ENCODE measurements at places on chromosomes 7 and 10.

GRCh38 chr7:98420966-98421612 is 20.2 kb upstream of the BAIAP2L1 start:
- DNase-seq, result peak; percentile 88

DNA sequence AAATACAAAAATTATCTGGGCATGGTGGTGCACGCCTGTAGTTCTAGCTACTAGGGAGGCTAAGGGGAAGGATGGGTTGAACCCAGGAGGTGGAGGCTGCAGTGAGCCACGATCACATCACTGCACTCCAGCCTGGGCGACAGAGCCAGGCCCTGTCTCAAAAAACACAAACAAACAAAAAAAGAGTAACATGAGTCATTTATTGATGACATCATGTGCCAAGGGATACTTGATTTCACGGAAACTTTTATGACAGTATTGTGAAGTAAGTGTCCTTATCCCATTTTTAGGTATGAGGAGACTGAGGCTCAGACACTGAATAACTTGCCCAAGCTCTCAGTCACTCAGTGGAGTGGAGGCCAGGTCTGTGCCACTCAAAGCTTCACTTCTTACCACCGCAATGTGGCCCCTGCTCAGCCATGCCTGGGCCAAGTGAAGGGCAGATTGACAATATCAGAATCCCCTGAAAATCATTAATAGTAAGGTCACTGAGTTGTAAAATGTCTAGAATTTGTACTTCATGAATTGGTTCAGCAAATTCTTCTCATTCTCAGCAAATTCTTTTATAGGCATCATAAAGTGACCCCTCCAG is 36.5 kb downstream of the EMX2 start:
- no peak for DNase-seq

DNA sequence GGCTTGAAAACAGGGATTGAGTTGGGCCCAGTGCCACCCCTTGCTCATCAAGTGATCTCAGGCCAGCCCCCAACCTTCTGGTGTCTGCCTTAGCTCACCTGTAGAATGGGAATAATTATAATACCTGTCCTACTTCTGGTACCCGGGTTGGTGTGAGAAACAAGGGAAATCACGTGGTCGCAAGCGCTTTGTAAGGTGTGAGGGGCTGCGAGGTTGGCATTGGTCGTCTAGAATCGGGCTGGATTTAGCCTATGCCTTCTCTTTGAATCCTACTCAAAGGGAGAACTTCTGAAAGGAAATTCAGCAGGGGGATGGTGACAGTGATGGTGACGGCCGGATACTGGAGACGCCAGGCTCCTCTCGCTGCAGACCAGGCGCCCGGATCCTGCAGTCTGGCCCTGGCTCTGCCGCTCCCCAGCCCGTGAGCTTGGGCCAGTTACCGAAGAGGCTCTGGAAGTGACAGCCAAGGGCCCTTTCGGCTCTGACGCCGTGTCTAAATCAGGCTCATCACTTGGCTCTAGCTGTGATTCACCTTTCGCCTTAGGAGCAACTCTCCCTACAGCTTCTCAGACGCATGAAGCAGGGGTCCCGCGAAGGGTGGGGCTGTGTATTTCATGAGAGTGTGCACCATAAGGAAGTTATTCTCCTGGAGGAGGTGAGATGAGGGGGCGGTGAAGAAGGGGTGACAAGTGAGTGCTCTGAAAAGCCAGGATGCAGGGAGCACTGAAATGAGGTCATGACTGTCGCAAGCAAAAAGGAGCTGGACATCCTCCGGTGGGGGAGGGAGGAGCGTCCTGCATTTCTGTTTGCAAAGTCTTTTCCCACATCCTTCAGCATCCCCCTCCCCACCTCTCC is 4.0 kb upstream of the CREB5 start:
- no peak for DNase-seq

GRCh38 chr10:62946278-62946677 is 130.1 kb upstream of the EGR2 start:
- DNase-seq, result no peak

DNA sequence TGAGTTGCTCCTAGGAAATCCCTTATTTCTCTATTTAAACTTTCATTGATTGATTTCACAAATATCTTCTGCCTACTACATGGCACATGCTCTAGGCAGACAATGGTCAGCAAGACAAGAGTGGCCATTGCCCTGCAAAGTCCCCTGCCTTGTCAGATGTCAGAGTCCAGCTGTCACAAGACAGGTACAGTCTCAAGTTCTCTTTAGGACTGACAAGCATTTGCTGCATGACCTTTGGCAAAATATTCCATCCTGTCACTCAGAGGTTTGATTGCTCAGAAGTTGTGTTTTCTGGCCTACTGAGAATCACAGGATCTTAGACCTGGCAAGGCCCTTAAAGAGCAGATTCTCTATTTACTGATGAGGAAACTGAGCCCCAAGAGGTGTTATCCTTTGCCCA is 322.3 kb upstream of the NFE2L3 start:
- DNase-seq, result no peak

- peak; percentile 89 for DNase-seq
Observed at GRCh38 chr7:100119970-100120732, 717 bp downstream of the CNPY4 start.

- DNase-seq, result peak; percentile 65
Observed at GRCh38 chr10:90751107-90751997, 106.5 kb downstream of the HTR7 start.

GRCh38 chr7:156472267-156472666 is 168.3 kb upstream of the RNF32 start:
- no peak for DNase-seq

DNA sequence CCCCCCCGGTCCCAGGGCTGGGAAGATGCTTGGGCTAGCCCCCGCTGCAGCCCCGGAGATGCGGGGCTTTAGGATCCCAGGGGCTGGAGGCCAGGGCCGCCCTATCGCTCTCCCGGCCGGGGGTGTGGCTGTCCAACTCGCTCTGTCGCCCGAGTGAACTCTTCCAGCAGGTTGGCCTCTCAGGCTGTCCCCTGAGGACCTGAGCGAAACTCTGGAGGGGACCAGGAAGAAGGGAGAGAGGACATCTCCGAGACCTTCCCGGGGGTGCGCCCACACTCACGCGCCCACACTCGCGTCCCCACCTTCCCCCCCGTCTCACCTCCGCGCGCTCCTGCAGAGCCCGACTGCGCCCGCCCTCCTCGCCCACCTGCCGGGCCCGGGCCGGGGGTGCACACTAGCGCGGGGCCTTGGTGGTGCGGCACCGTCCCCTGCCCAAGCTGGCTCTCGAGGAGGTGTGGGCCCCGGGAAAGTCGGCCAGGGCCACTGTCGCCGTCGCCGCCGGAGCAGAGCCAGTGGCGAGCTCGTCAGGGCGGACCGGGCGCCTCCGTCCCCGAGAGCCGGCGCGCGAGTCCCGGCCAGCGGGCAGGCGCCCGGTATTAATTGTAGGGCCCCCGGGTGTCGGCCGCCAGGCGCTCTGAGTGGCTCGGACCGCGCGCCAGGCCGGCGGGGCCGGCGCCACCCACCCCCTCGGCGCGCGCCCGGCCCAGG is 101.7 kb upstream of the SVIL start:
- no peak for DNase-seq

- no peak for DNase-seq
Observed at GRCh38 chr10:34406463-34407323, 408.4 kb downstream of the PARD3 start.

- no peak for DNase-seq
Observed at GRCh38 chr10:125455855-125456254, 227.1 kb downstream of the TEX36 start.

- DNase-seq, result no peak
Observed at GRCh38 chr10:100565206-100565985, 29.7 kb downstream of the HIF1AN start.

DNA sequence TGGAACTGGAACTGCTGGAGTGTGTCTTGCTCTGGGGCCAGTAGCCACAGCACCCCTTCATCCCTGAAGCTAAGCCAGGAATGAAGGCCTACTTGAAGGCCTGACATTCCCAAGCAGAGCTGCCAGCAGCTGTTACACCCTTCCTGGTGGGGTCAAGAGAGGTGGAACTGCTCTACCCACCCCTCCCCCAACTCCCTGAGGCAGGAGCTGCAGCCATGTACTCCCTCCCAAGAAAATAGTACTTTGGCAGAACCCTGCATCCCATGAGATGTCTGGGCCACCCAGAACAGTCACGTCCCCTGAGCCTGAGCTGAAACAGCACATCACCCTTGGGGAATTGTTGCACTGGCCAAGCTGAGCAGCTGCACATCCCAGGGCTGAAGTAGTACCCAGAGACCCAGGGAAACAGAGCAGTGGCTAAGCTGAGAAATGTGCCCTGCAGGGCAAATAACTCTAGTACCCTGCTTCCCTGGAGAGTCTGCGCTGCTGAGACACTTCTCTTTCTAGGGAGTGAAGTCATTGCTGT is 63.4 kb upstream of the PLA2G12B start:
- DNase-seq, result peak; percentile 69

DNA sequence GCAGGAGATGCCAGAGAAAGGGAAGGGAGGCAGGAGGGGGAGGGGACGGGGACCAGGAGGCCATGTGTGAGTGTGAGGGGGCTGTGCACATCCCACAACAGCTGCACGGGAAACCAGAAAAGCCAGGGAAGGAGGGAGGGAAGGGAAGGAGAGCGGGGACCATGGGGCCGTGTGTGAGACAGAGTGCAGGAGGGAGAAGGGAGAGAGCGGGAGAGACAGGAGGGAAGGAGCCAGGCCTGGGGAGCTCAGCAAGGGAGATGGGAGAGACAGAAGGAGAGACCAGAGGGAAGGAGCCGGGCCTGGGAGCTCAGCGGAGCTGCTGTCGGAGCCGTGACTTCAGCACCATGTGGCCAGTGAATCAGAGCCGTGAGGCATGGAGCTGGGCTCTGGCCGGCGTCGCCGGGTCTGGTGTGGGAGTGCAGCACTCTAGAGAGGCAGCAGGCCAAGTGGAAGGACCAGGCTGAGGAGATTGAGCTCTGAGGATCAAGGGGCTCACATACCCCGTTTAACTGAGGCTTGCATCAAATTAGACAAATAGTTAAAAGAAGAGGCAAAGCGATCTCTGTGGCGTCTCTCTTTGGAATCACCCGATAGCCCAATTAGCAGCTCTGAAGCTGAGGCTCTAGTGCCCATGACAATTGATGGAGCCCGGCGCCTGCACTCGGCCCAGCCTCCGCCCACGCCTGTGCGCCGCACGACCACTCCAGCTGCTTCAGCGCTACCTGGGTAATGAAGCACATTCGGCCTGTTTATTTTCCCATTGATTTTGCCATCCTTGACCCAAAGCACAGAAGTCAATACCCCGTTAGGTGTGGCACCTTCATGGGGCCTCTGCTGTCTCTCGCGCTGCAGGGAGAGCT is 150.4 kb downstream of the MAD1L1 start:
- no peak for DNase-seq

- no peak for DNase-seq
Observed at GRCh38 chr7:150895809-150896208, 43.5 kb downstream of the AOC1 start.

GRCh38 chr7:46233585-46234329 is 312.7 kb upstream of the IGFBP3 start:
- DNase-seq, result no peak

DNA sequence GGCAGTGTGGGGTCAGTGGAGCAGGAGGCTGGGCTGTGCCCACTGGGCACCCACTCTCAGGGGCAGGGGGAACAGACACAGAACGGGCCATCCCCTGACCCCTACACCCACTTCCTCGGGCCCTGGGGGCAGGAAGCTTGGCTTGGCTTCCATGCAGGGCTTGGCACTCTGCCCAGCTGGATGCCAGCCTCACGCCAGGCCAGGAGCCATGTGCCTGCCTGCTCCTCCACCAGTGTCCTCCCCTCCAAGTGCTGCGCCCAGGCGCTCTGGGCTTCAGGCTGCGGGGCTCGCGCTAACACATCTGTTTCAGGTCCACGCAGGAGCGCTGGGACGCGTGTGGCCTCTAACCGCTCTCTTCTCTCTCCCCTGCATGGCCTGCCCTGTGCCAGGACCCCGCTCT is 12.7 kb downstream of the LDB3 start:
- no peak for DNase-seq

GRCh38 chr7:31047313-31048146 is 4.6 kb upstream of the ADCYAP1R1 start:
- peak; percentile 84 for DNase-seq

GRCh38 chr7:135932131-135932530 is 45.0 kb downstream of the MTPN start:
- no peak for DNase-seq

DNA sequence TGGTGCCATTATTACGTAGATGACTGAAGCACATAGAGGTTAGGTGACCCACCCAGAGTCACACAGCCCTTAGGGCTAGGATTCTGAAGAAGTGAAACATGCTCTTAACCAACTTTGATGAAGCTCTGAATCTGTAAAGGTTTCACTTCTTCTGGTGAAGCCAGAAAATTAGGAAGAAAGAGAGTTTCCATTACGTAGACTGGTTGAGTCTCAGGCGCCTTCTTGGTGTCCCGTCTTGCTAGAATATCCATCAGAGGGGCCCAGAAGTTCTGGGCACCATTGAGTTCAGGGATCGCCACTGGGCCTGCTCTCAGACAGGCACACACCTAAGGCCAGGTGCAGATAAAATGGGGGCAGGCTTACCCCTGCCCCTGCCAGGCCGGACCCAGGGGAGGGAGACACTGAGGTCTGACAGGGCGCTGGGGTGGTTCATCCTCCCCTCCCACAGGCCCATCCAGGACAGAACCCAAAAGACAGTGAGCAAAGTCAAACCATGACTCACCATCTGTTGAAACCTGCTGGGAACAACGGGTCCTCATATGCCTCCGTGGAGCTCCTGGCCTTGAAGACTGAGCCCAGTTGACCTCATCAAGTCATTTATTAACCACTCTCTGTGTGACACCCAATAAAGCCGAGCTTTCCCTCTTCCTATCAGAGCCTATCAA is 33.2 kb downstream of the DRGX start:
- no peak for DNase-seq

GRCh38 chr7:38902449-38902848 is 6.5 kb downstream of the VPS41 start:
- DNase-seq, result no peak

- DNase-seq, result no peak
Observed at GRCh38 chr7:20744954-20745446, 41.7 kb downstream of the SP8 start.

- DNase-seq, result no peak
Observed at GRCh38 chr7:135368416-135369186, 135.0 kb downstream of the STRA8 start.

- DNase-seq, result peak; percentile 58
Observed at GRCh38 chr10:44966129-44966815, 6.7 kb downstream of the RASSF4 start.

- DNase-seq, result no peak
Observed at GRCh38 chr7:87213811-87214210, 5.7 kb downstream of the TMEM243 start.

- no peak for DNase-seq
Observed at GRCh38 chr7:101125989-101126650, 784 bp upstream of the SERPINE1 start.

GRCh38 chr7:44757739-44758138 is 9.1 kb downstream of the ZMIZ2 start:
- DNase-seq, result no peak

GRCh38 chr10:76429368-76430060 is 998.1 kb downstream of the LRMDA start:
- no peak for DNase-seq

DNA sequence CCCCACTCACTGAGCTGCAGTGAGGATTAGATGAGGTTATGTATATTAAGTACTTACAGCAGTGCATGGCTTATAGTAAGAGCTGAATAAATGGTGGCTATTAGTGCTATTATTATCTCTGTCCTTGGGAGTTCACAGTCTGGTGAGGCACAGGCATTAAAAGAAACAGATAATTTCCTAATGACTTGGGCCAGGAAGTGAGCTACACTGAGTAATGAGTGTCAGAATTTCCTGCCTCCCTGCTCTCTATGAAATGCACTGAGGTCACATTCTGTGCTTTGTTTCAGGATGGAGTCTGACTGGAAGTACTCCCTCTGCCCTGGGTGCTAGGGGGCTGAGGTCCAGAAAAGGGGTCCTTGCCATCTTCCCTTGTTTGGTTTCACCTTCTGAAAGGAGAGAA is 48.7 kb upstream of the LOXL4 start:
- DNase-seq, result no peak

Measured in Karpas-422 (cell line).